ENCODE measurements at places on chromosomes 5 and 9.

DNA sequence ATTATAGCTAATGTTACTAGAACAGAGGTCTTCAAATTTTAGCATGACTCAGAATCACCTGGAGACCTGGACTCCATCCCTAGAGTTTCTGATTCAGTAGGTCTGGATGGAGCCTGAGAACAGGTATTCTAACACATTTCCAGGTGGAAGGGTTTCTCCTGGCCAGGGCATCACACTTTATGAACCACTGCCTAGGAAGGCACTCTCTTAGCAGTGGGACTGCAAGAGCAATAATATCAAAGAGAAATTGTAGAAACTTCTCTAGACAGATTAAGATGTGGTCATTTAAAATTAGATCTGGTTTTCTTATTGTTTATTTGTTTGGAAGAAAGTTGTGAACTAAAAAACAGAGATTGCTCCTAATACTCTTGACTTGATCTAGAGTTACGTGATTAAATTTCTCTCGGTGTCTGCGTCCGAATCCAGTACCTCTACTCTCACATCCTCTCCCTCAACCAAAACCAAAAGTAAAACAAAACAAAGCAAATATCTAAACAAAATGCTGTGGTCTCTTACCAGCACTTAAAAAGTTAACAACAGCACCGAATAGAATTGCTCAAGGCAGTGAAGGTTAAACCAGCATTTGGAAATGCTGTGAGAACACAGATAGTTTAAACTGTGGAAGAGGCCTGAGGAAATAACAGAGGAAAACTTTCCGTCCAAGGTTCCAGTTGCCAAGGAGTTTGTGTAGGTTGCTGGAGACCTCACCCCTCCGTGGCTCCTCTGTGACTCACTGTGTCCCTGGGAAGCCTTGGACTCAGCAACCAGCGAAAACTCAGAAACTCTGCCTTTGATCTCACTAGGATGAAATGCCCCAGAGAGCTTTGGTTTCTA is 193.4 kb downstream of the ARRDC3 start:
- DNase-seq, result no peak

GRCh38 chr5:415928-416635 is 26.9 kb upstream of the EXOC3 start:
- DNase-seq, result no peak

DNA sequence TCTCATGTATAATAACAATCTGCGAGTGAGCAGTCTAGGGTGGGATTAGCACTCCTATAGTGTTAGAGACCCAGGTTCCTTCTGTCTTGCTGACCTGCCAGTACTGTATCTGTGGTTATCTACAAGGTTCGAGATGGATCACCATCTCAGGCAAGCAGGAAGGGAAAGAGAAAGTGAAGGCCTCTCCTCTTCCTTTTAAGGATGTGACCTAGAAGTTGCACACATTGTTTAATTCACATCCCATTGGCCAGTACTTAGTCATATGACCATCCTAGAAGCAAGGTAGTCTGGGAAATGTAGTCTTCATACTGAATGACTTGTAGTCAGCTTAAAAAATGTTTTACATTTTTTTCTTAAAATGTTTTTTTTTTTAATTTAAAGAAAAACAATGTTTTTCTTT is 168.6 kb downstream of the CARTPT start:
- peak; percentile 74 for DNase-seq

GRCh38 chr5:120358949-120359348 is 105.2 kb upstream of the PRR16 start:
- DNase-seq, result no peak

GRCh38 chr9:6512085-6512657 is 99.2 kb downstream of the UHRF2 start:
- no peak for DNase-seq

- peak; percentile 79 for DNase-seq
These were observed 37.7 kb downstream of the UBAP2 start for GRCh38 chr9:34010979-34011378.

- DNase-seq, result no peak
These were observed 100.4 kb upstream of the SEMA6A start for GRCh38 chr5:116674881-116675625.

- no peak for DNase-seq
These were observed 242.1 kb downstream of the ZNF608 start for GRCh38 chr5:124504081-124504916.

GRCh38 chr5:57900381-57900944 is 417.9 kb upstream of the ACTBL2 start:
- peak; percentile 5 for DNase-seq

DNA sequence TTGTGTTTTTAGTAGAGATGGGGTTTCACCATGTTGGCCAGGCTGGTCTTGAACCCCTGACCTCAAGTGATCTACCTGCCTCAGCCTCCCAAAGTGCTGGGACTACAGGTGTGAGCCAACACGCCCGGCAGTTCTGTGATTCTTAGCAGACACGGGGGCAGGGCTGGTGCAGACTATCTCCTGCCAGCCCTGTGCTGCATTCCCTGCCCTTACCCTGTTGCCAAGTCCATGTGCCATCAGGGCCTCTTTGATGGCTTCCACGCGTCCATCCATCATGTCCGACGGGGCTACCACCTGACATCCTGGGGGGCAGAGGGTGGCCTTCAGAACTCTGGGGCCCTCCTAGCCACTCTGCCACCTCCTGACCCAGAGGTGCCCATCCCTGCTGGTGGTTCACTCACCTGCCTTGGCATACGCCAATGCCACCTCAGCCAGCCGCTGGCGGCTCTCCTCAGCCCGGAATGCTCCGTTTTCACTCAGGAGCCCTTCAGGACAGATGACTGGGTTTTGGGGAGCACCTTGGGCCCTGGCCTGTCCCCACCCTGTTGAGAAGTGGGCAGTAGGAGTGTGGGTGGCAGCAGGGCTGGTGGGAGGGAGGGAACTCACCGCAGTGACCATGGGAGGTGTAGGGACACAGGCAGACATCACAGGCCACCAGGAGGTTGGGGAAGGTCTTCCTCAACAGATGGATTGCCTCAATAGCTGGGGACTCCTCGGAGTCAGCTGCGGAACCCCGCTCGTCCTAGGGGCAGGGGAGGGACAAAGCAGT is 10.7 kb downstream of the ALAD start:
- no peak for DNase-seq

GRCh38 chr5:170563824-170564567 is 60.2 kb downstream of the KCNIP1 start:
- no peak for DNase-seq

DNA sequence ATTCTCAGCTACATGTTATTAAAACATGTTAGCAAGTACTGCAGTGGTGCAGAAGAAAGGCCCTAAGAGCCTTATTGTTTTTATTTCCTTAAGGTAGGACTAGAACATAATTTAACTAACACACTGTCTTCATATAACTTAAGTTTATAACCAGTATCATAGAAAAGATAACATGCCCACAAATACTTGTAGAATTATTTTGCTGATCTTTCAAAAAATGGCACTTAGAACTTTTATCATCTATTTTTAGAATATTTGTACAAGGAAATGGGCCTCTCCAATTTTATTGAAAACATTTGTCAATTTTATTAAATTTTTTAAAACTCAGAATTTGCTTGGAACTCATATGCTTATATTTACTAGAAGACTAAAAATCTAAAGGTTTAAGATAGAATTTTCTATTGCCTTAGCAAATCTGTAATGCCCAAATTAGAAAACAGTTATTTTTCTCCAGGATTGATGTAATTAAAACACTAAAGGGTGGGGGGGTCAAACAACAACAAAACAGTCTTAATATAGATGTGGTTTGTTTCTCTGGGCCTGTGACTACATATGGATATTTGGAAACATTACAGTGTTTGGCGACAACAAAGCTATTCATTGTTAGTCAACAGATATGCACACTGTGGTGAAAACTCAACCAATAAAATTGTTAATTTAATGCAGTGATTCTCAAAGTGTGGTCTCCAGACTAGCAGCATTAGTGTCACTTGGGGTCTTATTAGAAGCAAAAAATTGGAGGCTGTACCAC is 360.4 kb downstream of the PDE4D start:
- DNase-seq, result no peak

GRCh38 chr5:17929171-17929570 is 294.9 kb downstream of the TAF11L14 start:
- no peak for DNase-seq

- no peak for DNase-seq
These were observed 60.7 kb upstream of the RPS23 start for GRCh38 chr5:82338771-82339373.

GRCh38 chr9:129353697-129354336 is 175.8 kb upstream of the IER5L start:
- no peak for DNase-seq

- DNase-seq, result no peak
These were observed 22.9 kb upstream of the ROPN1L start for GRCh38 chr5:10418654-10419345.

GRCh38 chr5:78644129-78644528 is 4.4 kb downstream of the LHFPL2 start:
- DNase-seq, result no peak

DNA sequence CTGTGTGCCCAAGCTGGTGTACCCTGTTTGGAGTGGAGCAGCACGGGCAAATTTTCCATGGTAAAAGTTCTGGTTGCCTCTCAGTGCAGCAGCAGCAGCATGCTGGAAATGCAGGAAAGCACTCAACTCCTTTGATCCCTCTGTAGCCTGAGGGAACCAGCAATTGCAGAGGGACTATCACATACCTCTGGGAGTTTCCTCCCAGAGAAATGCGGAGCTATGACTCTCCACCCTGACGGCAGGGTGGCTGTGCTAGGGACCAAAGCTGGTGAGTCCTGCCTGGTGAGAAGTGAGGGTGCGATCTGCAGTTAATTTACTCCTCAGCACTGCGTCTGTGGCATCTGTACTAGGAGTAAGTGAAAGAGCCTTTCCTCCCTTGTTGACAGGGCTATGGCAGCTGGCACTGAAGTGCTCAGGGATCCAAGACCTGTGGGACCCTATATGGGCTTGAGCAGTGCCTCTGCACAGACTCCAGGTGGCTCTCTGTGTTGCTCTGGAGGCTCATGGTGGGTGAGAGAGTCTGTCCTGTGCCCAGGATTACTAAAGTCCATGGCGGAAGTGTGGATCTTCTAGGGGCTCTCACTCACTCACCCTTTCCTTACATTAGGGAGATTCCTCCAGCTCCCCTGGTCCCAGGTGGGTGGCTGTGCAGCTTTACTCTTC is 601.2 kb upstream of the TYRP1 start:
- DNase-seq, result no peak

DNA sequence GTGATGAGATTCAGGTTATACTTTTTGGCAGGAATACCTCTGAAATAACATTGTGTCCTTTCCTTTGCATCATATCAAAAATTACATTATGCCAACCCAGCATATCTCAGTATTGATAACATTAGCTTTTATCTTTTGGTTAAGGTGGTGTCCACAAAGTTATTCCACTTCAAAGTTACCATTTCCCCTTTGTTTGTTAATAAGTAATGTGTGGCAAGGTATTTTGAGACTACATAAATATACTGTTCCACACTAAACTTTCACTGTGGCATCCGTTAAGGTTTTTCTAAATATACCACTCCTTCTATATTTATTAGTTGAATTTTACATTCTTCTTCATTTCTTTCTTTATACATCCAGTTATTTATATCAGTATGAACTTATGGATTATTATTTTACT is 14.1 kb upstream of the ARHGEF37 start:
- DNase-seq, result no peak

- DNase-seq, result no peak
These were observed 25.3 kb upstream of the CXCL14 start for GRCh38 chr5:135604056-135604455.

GRCh38 chr9:81239388-81239787 is 450.0 kb downstream of the TLE1 start:
- DNase-seq, result no peak

DNA sequence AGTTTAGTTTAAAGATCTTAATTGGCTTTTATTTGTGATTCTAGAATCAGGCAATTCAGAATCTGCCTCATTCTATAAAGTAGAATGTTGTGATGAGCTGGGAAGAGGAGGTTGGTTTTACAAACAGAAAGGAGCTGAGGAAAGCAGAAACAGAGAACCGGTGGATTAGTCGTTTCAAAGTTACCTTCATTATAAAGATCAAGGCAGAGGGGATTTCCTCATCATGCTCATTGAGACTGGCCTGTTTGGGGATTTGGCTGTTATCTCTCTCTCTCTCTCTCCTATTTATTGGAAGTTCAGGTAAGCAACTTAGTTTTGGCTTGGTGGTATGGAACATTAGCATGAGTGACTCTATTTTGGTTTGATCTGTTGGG is 134.0 kb downstream of the GCNT1 start:
- no peak for DNase-seq

- DNase-seq, result no peak
These were observed 17.7 kb downstream of the CMBL start for GRCh38 chr5:10289991-10290390.

GRCh38 chr5:99441235-99441634 is 512.4 kb upstream of the CHD1 start:
- no peak for DNase-seq

DNA sequence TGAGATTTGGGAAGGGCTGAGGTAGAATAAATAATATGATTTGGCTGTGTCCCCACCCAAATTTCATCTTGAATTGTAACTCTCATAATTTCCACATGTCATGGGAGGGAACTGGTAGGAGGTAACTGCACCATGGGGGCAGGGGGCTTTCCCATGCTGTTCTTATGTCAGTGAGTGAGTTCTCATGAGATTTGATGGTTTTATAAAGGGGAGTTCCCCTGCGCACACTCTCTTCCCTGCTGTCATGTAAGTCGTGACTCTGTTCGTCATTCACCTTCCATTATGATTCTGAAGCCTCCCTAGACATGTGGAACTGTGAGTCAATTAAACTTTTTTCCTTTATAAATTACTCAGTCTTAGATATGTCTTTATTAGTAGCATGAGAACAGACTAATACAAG is 115.5 kb upstream of the STARD4 start:
- no peak for DNase-seq

DNA sequence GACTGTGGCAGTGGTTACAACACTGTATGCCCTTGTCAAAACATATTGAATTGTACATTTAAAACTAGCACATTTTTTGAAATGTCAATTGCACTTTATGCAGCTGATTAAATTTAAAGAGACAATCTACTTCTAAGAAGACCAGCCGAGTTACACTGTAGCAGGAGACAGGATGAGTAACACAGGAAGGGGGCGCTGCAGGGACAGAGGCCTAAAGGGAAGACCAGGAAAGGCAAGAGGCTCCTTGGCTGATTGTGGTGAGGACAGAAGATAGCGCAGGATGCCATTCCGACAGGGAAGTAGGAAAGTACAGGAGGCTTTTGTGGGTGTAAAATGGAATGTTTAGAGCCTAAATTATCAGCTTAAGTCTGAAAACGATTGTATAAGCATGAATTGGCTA is 28.2 kb upstream of the PPP2R2B start:
- DNase-seq, result no peak

- no peak for DNase-seq
These were observed 53.0 kb downstream of the PSD2 start for GRCh38 chr5:139848508-139849100.

DNA sequence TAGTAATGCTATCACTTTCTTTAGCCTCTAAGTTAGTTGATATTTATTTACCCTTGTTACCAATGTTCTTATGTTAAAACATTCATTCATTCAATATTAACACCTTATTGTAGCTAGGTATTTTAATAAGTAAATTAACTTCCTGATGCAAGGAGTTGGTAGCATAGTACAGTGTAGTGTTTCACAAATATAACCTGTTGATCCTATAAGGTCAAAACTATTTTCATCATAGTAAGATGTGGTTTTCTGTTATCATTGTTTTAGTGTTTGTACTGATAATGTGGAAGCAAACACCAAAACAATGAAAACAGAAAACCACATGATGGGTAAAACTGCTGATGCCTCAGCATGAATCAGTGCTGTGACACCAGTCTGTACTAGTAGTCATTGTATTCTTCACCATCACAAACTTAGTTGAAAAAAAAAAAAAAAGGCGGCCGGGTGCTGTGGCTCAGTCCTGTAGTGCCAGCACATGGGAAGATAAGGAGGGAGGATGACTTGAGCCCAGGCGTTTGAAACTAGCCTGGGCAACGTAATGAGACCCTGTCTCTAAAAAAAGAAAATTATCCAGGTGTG is 36.5 kb downstream of the ZCCHC7 start:
- no peak for DNase-seq

Measured in hematopoietic multipotent progenitor cell treated with erythropoietin and hydrocortisone succinate and interleukin-3 and kit ligand, for 6 days (in vitro differentiated cells).